ENCODE measurements at places on chromosomes 16 and 17.

GRCh38 chr16:49698453-49698815 is 157.5 kb downstream of the ZNF423 start:
- no peak for DNase-seq

DNA sequence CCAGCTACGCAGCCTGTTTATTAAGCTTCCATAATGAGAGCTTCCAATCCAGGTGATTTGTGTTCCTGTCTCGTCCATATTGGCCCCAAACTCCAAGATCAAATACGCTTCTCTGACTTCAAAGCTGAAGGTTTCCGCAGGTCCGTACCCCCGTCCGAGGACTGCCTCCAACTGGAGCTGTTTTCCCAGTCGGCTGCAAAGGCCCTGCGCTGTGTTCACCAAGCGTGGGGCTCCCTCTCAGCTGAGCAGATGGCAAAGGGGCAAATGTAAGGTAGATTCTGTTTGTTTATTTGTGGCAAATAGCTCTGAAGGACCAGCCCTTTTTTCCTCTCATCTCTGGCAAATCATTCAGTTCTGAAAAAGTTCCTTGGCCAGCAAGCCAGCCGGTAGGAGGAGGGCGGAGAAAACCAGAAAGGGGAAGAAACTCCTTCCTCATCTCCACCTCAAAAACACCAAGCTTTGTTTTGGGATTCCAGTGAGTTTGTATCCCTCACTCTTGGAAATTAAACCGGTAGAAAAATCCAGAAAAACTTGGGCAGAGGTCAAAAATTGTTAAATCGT is 35.2 kb downstream of the NXN start:
- DNase-seq = peak; percentile 12

GRCh38 chr17:68033636-68034451 is 1.7 kb upstream of the KPNA2 start:
- no peak for DNase-seq

- peak; percentile 21 for DNase-seq
Measured at GRCh38 chr17:3914312-3914670, 2.0 kb downstream of the P2RX1 start.

GRCh38 chr17:81656835-81657234 is 493 bp upstream of the PDE6G start:
- no peak for DNase-seq

DNA sequence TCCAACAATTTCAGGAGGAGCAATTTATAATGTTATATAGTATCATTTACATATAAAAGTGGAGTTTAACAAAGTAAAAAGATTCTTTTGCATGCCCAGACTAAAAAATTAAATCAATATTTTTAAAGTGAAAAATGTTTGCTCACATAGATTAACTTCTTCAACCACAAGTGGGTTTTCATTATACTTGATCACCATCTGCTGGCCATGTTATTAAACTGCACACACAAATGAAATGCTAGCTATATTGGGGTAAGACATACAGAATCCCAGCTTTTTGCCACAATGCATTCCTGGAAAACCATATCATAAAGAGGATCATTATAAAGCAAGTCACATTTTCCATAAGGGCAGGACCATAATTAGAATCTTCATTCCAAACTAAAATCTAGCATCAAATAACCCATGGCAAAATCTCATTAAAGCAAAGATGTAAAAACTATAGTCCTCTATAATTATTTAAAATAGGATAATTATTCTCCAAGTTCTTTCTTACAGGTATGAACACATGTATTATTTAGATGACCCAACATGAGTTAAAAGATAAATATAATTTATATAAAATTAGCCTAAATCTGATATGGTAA is 26.3 kb downstream of the CEP112 start:
- peak; percentile 30 for DNase-seq

DNA sequence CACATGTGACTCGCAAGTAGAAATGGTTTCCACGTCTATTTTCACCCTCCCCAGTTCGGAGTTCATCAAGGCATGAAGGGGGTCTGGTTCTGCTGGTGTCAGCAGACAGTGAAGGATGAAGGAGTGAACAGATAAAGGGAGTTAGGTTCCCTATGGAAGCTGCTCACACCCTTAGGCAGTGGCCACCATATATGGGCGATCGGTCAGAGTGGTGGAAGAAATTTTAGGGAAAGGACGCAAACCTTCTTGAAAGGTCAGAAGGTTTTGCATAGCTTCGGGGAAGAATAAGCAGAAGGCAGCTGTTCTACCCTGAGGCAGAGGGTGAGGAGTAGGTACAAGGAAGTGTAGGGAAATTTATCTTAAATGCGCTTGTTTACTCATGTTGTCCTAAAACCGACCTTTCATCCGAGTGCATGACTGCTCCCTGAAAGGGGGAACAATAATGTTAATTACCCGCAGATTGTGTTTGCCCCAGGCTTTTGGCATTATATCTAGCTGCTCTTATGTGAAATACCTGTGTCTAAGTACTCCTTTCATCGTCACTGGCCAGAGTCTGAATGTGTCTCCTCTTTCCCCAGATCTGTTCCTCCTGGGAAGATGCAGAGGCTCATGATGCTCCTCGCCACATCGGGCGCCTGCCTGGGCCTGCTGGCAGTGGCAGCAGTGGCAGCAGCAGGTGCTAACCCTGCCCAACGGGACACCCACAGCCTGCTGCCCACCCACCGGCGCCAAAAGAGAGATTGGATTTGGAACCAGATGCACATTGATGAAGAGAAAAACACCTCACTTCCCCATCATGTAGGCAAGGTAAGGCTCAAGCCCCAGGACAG is 12.5 kb downstream of the CDH5 start:
- no peak for DNase-seq

DNA sequence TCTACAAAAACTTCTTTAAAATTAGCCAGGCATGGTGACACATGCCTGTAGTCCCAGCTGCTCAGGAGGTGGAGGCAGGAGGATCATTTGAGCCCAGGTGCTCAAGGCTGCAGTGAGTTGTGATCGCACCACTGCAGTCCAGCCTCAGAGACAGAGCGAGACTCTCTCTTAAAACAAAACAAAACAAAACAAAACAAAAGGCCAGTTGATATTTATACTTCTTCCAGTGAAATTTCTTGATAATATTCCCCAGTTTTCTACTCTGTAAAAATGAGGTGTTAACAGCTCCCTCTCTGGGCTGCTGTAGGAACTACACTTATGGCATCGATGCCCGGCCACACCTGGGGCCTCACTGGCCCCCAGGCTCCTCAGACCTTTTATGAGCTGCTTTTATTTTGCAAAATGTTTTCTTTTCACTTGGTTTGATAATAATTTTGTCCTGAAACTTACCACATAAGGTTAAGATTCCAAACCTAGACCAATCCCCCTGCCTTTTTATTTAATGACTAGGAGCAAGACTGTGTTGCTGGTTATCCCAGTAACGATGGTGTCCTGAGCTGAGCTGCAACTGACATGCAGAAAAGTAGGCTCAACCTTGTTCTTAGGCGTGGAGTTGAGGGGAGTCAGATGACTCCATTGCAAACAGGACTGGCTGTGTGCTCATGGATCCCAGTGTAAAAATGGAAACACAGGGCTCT is 17.6 kb downstream of the MAPK8IP3 start:
- DNase-seq = peak; percentile 52

GRCh38 chr17:2705263-2705662 is 6.3 kb downstream of the CLUH start:
- no peak for DNase-seq

DNA sequence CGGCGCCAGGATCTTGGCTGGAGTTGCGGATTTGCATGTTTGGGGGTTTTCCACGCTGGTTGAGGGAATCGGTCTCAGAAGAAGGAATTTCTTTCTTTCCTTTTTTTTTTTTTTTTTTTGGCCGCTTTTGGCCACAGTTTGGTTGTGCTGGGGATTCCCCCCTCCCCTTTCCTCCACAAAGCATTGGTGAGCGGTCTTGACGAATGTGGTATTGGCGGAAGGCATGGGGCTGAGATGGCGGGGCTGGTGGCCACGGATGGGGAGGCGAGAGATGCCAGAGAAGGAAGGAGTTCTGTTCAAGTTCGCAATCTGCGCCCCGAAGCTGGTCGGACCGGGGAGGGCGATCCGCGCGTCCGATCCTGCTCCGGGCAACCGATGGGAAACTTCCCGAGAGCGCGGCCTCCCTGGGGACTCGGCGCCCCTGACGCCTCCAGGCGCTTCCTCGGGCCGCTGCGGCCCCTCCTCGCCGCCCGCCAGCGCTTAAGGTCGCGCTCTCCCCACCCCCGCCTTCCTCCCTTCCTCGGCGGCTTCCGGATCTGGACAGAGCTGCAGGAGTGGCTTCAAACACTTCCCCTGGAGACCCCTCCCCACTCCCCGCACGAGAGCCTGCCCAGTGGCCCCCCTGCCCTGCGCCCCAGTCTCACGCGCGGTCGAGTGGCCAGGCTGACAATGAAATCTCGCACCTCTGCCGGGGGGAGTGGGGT is 43.2 kb downstream of the RAI1 start:
- DNase-seq = peak; percentile 16

- DNase-seq = no peak
Measured at GRCh38 chr16:81630635-81631031, 148.5 kb upstream of the PLCG2 start.

All from inflammatory macrophage treated with lipopolysaccharide for 4 hours (primary cell).